ENCODE measurements at places on chromosomes 4 and X.

DNA sequence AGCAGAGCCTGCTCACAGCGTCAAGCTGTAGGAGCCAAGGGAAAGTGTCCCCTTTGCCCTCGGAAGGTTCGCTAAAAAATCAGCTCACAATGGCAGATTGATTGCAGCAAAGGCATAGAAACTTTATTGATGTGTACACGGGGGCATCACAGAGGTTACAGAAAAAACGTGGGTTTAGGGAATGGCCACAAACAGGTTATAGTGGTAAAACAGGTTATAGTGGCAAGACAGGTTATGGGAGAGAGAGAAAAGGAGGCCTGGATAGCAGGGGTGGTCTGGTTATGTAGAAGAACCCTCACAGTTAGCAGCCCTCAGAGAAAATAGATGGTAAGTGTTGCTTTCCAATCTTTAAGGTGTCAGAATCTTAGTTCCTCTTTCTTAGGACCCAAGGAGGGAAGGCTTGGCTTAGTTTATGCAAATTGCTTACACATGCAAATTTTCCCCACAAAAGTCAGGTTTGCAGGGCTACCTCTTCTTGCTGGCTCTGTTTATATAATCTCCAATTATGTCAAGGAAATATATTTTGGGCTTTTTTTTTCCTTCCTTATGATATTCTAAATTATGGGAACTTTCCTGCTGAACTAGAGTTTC, 113.7 kb downstream of the BMP15 start:
- ATAC-seq = no peak

DNA sequence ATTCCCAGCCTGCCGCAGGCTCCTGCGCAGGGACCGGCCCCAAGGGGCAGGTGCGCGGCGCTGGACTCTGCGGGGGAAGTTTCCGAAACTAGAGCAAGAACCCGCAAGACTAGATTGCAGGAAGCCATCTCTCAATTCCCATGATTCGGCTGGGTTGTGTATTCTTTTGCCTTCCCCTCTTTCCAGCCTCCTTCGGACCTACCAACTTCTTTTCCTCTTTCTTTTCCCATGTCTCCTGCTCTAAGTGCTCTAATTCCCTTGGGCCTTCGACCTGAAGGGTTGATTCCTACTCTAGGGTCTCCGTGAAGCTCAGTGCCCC, 645 bp upstream of the OPHN1 start:
- ATAC-seq = no peak

- no peak for ATAC-seq
Measured at GRCh38 chr4:142933207-142933606, 87.1 kb upstream of the INPP4B start.

DNA sequence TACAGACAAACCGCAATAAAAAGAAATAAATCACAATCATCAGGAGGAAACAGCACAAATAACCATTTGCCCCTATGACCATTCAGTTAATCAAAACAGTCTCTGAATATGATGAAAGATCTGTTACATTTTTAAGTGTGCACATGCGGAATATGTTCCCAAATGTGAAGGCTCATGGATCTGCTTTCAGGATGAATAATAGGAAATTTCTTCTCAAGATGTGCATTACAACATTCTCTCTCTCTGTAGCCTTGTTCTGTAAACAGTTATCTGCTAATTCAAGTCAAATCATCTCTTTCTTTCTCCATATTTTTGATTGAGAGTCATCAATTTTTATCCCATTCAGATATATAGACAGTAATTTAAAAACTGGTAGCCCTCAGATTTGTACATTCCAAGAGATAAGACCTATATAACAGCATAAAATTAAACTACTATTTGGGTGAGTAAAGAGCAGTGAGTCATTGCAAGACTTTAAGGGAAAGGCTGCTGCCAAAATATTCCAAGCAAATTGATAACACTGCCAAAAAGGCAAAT, 433.9 kb upstream of the ATOH1 start:
- no peak for ATAC-seq

- ATAC-seq = no peak
Measured at GRCh38 chr4:119136546-119136945, 914 bp downstream of the MYOZ2 start.

DNA sequence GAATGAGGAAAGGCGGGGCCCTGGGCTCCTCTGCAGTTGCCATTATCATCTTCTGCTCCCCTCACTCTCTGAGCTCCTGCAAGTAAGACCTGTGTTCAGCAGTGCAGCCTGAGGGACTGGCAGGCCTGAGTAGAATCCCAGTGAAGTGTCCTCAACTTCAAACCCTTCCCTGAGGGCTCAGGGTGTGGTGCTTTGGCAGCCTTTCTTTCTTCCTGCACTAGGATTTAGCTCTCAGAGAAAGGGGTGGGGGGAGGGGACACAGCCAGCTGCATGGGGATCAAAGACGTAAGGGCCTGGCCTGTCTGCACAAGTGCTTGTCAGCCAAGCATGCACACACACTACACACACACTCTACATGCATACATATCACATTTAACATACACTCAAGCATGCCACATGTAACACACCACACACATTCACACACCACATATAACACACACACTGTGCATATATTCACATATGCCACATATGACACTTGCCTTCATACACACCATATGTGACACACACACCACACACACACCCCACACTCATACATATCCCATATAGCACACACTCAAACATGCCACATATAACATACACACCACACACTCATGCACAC, 223.4 kb upstream of the RPL34 start:
- peak; percentile 33 for ATAC-seq

- peak; percentile 1 for ATAC-seq
Measured at GRCh38 chrX:64204701-64205440, 637 bp downstream of the AMER1 start.

GRCh38 chrX:110795645-110796406, at the start of gene CHRDL1:
Gene CHRDL1 (minus strand): TSS chrX:110795817. CDS start chrX:110792181, 3,636 bp downstream.
- no peak for ATAC-seq

DNA sequence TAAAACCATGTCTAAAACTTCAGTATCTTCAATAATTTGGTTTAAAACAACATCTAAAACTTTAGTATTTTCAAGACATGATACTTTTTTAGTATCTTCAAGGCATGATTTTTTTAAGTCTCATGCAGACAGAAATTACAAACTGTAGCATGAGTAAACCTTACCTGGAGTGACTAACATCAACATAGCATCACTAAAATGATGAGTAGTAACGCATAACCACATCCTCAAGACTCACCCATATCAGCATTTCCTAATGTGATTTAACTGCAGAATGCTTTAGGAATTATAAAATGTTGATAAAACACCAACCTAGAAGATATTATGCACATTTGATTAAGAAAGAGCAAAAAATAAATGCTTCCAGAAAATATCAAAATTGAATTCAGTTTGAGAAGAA, 19.7 kb upstream of the EDNRA start:
- no peak for ATAC-seq
